ENCODE measurements at places on chromosomes 13 and 19. TPM values are rescaled to one million over a fixed set of nuclear protein-coding genes. Genes with fewer than 3 reads are reported as not detected.

The NALCN gene
- 0.34 TPM for total RNA-seq

The CEACAM3 gene
- not detected for total RNA-seq

The C19orf47 gene
- total RNA-seq = 10.4 TPM

The CXCL17 gene
- total RNA-seq = under 0.01 TPM

The NANOS3 gene
- 0.14 TPM for total RNA-seq

The ATP11A gene
- 23.2 TPM for total RNA-seq

The CYP4F2 gene
- total RNA-seq = not detected

The TMEM59L gene
- 0.14 TPM for total RNA-seq

The ZNF20 gene
- 7.5 TPM for total RNA-seq

The PPP1R12C gene
- 28.3 TPM for total RNA-seq

The KASH5 gene
- not detected for total RNA-seq

The NPAS1 gene
- total RNA-seq = 0.34 TPM

The ZNF285 gene
- 8.2 TPM for total RNA-seq

The LRP3 gene
- 5.1 TPM for total RNA-seq

The ZIC5 gene
- total RNA-seq = not detected

The TMC4 gene
- 71.6 TPM for total RNA-seq

The ZNF30 gene
- 2.7 TPM for total RNA-seq

The TNFAIP8L1 gene
- 0.68 TPM for total RNA-seq

The AMH gene
- total RNA-seq = 0.34 TPM

The PTGIR gene
- not detected for total RNA-seq

The LAIR1 gene
- total RNA-seq = not detected

The CRX gene
- not detected for total RNA-seq

The KIR3DL2 gene
- total RNA-seq = not detected

The IFI30 gene
- total RNA-seq = 28.7 TPM

The PRSS57 gene
- not detected for total RNA-seq

The BST2 gene
- 34.3 TPM for total RNA-seq

The TSSK6 gene
- total RNA-seq = 3.6 TPM

The C1QTNF9 gene
- not detected for total RNA-seq

The C19orf33 gene
- 72.1 TPM for total RNA-seq

Data from nasal cavity respiratory epithelium epithelial cell of viscerocranial mucosa (primary cell).